ENCODE measurements at places on chromosomes 3 and 15.

GRCh38 chr3:11331101-11331500 is 58.9 kb downstream of the ATG7 start:
- DNase-seq, result no peak

DNA sequence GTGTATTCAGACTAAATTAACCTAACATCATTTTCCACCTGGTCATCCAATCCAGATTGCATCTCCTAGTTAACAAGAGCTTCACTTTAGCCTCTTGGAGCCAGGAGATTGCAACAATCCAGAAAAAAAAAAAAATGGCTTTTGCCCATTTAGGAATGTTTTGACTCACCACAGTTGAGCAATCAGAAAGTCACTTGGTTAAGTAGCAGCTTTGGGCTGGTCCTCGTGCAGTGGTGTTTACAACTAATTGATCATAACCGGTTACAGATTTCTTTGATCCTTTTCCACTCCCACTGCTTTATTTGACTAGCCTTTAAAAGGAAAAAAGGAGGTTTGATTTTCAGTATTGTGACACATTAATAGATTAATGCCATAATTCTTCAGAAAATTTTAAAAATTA is 688.8 kb upstream of the CCDC54 start:
- peak; percentile 83 for DNase-seq

DNA sequence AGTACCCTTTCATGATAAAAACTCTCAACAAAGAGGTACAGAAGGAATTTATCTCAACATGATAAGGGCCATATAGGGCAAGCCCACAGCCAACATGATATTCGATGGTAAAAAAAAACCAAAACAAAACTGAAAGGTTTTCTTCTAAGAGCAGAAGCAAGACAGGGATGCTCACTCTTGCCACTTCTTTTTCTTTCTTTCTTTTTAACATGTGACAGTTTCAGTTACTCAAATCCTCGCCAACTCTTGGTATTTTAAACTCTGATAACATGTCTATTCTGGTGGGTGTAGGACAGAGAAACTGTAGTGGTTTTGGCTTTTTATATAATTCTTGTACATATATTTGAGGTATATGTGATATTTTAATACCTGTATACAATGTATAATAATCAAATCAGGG is 74.0 kb upstream of the NMNAT3 start:
- no peak for DNase-seq

GRCh38 chr15:32700501-32701150 is 17.2 kb upstream of the GREM1 start:
- no peak for DNase-seq

DNA sequence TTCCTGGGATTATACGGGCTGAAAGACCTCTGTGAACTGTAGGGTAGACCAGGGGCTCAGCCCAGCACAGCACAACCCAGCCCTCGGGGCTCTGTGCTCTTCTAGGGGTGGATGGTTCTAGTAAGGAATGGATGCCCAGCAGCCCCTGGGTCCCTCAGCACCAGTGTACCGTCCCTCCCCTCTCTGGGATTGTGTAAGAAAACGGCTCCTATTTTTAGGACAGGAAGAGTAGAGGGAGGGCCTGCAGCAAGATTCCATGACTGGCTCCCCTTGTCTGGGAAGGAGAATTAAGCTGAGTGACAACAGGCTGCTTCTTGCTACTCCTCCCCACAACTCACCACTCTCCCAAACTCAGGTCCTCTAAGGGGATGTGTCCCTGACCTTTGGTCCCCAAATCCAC is 270.8 kb upstream of the TOPAZ1 start:
- DNase-seq, result no peak

- no peak for DNase-seq
Observed at GRCh38 chr3:67653425-67654098, 850 bp downstream of the SUCLG2 start.

DNA sequence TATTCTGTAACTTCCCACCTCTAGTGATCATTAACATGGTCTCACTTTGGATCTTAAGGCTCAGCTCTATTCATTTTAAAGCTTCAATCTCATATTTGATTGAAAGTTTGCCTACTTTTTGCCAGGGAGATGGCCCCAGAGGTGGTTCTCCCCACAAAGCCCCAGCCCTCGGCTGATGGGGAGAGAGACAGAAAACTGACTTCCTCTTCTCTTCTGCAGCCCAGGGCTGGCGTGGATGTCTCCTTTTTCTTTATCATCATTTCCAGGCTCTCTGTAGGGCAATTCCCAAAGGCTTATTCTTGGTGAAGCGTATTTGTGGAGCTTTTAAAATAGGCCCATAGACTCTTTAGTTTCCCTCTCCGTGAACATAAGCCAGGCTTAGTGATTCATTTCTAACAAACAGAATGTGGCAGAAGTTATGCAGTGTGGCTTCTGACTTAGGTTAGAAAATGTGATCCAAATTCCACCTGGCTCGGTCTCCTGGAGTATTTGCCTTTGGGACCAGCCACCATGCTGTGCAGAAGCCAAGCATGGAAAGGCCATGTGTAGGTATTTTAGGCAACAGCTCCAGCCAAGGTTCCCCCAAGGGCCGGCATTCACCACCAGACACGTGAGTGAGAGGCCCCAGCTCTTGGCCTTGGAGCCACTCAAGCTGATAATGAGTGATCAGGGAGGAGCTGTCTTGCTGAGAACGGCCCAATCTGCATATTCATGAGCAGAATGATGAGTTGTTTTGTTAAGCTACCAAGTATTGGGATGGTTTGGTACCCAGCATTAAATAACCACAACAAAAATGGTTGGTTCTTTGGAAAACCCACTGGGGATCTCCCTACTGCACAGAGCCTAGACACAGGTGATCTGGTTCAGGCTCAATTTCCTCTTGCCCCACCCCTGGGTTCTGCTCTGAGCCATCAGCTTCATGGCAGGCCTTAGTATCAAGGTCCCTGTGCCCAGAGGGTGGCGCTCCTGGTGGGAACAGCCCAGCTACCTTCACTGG is 353.2 kb upstream of the PROK2 start:
- DNase-seq, result no peak

- peak; percentile 92 for DNase-seq
Observed at GRCh38 chr3:112647122-112647521, 6.2 kb upstream of the CCDC80 start.

- no peak for DNase-seq
Observed at GRCh38 chr15:80823120-80823519, 44.0 kb downstream of the CEMIP start.

DNA sequence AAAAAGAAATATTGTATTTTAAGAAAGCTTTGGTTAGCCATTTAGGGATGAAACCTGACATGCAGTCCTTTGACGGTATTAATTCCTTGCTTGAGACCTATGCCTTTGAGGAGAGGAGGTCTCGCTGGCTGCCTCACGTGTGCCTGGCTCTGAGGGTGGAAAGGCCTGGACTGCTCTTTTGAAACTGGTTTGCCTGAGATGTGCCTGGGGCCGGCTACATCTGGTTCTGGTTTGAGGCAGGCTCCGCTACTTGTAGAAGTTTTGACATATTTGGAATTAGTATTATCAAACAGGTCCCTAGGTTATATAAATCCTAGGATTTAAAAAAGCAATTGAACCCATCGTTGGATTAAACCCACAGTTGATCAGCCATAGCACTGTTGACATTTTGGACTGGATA is 6.5 kb downstream of the NISCH start:
- no peak for DNase-seq

Measured in kidney epithelial cell (primary cell).